Activated T-cell treated with anti-CD3 and anti-CD28 coated beads for 4 hours (primary cell): ENCODE measurements at places on chromosomes 6 and 20.

GRCh38 chr6:78551361-78551760 lies 316.0 kb upstream of the IRAK1BP1 start:
- no peak for DNase-seq

DNA sequence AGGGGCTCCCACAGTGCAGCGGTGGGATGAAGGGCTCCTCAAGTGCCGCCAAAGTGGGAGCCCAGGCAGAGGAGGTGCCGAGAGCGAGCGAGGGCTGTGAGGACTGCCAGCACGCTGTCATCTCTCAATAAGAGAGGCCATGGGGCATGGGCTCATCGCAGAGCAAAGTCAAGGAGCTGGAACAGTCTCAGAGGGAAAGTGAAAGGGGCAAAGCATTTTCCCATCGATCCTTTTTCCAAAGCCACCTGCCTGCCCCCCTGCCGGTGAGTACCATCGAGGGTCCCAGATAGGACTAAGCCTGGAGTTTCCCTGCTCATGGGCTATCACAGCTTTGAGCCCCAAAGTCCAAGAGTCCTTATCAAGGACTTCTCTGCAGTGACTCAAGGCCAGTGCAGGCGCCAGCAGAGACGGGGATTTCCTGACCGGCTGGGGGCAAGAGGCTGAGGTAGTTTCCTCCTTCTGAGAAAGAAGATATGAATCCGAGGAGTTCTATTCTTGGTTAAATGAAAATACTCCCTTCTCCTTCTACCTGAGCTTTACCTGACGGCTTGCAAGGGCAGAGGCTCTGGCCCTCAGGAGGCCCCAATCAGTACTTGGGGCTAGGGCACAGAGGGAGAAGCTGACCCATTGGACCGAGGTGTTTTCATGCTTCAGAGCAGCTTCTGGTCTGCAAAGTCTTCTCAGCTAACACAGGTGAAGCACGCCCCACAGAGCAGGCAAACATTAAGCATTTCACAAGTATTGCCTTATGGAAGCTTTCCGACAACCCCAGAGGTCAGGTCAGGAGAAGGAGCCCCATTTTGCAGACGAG lies 22.6 kb downstream of the ETV7 start:
- DNase-seq: no peak

DNA sequence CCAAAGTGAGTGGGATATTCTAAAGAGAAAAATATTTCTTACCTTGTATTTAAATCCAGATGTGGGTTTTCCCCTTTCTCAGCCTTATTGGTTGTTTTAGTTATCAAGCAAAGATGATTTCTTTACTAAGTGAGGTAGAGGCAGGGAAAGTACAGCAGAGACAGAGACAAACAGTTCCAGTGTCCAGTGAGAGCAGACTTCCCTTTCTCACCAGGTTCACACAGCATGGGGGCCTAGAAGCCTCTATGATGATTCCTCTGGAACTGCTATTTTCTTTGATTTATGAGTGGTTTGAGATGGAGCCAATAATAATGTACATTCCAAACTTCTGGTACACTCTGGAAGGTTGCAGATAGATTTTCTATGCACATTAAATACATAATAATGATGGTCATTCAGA lies 234.0 kb upstream of the MARCKS start:
- DNase-seq: no peak

DNA sequence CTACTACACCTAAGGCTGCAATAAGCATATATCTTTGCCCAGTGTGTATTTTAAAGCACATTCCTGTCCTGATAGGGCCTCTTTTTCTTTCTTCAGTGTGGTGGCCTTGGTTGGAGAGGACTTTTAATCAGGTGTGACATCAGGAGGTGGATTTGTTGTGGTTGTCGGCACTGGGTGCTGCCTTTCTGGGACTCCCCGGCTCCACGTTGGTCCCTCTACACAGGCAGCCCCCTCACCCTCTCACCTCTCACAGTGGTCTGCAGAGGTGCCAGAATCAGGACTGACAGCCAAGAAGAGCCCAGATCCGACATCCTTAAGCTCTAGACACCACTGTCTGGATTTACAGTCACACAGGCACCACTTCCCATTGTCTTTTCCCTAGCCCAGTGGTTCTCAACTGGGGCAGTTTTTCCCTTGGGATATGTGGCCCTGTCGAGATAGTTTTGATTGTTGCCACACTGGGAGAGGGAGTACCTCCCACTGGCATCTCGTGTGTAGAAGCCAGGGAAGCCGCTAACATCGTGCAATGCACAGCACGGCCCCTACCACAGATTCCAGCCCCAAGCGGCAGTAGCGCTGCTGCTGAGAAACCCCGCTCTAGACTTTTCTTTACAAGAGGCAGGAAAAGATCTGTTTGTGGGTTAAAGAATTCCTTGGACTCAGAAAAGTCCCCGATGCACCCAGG lies 314.1 kb downstream of the QKI start:
- no peak for DNase-seq

- no peak for DNase-seq
Measured at GRCh38 chr20:6045566-6045965, 8.3 kb downstream of the LRRN4 start.
